Activated CD8-positive, alpha-beta memory T cell treated with anti-CD3 and anti-CD28 coated beads for 24 hours (primary cell): ENCODE measurements at places on chromosomes 16 and 17.

DNA sequence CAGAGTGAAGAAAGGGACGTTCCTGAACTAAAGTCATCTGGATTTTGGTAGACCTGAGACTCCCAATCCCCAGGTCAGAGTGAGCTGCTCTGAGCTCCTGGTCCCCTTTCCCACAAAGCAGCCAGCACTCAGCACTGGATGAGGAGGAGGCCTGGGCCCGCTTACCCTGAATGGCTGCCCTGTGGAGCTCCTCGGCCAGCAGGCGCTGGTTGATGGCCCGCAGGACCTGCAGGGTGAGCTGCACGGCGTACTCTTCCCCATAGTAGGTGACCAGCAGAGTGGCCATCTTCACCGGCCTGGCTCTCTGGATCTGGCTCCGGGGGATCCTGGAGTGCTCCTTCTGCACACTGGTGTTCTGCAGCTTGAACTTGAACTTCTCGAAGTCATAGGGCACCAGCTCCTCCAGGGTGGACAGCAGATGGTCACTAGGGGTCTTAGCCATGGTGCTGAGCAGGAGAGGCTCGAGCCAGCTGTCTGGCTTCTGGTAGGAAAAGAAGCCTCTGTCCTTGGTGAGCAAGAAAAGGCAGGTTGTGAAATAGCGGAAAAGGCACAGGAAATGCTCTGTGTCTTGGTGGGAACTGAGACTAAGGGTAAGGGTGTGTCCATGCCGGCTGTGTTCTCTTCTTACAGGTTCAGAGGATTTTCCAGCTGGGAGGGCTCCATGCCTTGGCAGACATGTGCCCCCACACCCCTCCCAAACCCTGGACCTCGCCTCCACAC is at the start of gene MEFV:
MEFV (minus strand) TSS at position 488 of the 720 bp plus-strand sequence; CDS start at position 442, 46 bp downstream.
- no peak for DNase-seq

DNA sequence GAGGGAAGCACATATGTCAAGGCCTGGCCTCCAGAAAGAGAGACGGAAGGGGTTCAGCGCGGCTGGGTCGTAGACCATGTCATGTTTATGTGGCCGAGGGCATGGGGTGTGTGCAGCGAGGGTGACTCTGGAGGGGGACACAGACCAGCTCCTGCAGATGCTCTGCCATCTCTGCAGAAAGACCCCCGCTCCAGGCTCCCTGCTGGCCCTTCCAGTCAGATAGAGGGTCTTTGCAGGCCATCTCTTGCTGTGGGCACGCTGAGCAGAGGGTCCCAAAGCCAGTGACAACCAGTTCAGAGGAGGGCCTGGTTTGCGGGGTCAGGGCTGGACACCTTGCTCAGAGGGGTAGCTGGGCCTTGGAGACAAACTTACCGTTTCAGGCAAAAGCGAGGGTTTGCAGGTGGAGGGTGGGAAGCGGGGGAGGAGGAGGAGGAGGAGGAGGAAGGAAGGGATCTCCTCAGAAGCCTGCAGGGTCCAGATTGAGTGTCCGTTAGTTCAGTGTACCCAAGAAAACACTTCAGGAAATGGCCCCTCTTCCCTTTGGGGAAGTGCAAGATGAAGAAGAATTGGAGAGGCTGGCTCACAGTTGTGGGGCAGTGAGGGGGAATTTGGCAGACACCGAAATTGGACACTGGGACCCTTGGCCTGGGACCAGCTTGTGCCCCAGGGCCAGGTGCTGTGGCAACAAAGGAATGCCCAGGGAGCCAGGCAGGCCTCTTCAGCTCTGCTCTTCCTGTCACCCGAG is 102.8 kb downstream of the CMIP start:
- DNase-seq: no peak

DNA sequence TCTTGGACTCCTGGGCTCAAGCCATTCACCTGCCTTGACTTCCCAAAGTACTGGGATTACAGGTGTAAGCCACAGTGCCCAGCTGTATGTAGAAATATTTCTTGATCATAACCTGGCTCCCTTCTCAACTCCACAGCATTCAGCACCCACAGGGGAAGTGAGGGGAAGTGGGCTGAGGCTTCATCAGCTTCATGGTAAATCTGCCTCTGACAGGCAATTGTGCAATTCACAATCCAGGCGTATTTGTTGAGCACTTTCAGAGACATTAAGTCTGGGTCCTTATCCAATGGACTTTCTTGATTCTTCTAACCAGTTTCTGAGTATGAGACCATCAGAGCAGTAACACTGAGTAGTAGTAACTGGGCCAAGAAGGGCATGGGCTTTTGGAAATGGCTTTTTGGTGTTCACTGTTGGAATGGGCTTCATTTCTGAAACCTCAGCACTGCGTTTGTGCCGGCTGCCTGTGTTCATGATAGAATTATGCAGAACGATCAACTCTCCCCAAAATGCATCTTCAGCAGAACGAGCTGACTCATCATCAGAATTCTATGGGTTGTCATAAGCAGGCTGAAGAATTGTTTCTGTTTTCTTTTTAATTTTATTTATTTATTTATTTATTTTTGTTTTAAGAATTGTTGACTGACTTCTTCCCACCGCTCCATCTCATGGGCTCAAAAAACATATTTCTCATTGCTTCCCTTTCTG is 28.9 kb downstream of the FAM20A start:
- DNase-seq: no peak

GRCh38 chr16:80547145-80547544 is 6.4 kb downstream of the DYNLRB2 start:
- DNase-seq: no peak

- no peak for DNase-seq
Observed at GRCh38 chr16:6428861-6429260, 903.8 kb upstream of the RBFOX1 start.

- DNase-seq: no peak
Observed at GRCh38 chr16:88357317-88358022, 25.3 kb upstream of the ZNF469 start.

DNA sequence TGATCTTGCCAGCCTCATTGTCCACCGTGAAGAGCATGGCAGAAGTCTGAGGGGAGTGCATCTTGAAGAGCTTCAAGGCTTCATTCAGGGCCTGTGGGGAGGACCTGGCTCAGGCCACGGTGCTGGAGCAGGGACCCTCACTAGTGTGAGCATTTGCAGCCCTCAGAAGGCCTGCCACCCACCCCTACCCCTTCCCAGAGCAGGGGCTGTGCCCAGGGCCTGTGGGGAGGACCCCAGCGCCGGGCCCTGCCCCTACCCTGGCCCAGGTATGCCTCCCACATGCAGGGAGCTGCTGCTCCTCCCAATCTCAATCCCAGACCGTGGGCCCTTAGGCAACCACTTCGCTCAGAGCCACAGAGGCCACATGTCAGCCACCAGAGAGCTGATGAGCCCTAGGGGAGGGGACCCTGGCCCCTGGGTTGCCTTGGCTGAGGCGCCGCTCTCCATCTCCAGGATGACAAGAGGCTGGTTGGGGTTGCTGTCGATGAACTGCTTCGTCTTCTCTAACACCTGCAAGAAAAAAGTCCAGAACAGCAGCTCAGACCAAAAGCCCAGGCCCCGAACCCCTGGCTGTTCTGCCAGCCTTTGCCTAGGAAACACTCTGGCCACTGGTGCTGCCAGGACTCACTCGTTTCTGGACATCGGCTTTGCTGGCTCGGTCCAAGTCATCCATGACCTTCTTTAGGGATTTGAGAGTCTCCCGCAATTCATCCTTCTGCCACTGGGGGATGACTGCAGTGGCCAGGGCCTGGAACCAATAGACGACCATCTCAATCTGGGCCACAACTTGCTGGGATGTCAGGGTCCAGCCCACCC is 1.8 kb upstream of the EXOSC6 start:
- DNase-seq: peak; percentile 71

- no peak for DNase-seq
Observed at GRCh38 chr16:64234200-64234599, 887.7 kb downstream of the CDH11 start.

- DNase-seq: no peak
Observed at GRCh38 chr17:63270610-63271009, 175.5 kb downstream of the CYB561 start.

GRCh38 chr16:73725156-73725555 is 571.5 kb upstream of the PSMD7 start:
- no peak for DNase-seq

DNA sequence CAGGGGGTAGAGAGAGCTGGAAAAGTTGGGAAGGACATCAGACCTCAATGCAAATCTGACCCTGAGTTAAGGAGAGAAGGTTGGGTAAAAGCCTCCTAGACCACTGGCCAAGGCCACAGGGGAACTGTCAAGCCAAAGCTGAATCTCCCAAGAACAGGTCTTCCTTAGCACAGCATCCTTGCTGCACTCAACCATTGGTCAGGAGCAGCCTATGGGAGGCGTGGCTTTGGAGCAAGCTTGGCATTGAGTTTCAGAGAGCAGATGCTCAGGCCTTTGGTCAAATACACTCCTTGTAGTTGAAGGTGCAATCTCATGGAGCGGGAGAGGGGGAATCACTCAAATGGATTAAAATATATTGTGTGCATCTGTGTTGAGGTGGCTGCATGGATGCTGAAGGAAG is 21.8 kb downstream of the SOX9 start:
- no peak for DNase-seq

GRCh38 chr16:79071424-79071823 is 529.1 kb downstream of the MAF start:
- DNase-seq: peak; percentile 24

- no peak for DNase-seq
Observed at GRCh38 chr16:77868478-77868877, 80.1 kb downstream of the VAT1L start.

DNA sequence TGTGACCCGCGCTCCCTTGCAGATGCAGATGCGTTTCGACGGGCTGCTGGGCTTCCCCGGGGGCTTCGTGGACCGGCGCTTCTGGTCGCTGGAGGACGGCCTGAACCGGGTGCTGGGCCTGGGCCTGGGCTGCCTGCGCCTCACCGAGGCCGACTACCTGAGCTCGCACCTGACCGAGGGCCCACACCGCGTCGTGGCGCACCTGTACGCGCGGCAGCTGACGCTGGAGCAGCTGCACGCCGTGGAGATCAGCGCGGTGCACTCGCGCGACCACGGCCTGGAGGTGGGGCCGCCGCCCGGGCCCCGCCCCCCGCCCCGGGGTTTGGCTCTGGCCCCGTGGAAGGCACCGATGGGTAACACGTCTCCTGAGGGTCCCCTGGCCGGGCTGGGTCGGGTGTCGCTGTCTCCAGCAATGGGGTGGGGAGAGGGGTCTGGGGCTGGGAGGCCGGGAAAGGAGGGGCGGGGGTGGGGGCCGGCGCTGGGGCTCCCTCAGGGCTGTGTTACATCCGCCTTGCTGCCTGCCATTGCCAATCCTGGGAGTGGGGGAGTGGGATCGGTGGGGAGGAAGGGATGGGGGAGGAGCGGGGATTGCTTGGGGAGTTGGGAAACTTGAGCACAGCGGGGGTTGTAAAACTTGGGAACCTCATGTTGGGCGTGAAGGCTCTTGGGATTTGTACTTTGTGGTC is 737 bp downstream of the NUDT16L1 start:
- peak; percentile 75 for DNase-seq
